ENCODE measurements at places on chromosomes 2 and 18.

DNA sequence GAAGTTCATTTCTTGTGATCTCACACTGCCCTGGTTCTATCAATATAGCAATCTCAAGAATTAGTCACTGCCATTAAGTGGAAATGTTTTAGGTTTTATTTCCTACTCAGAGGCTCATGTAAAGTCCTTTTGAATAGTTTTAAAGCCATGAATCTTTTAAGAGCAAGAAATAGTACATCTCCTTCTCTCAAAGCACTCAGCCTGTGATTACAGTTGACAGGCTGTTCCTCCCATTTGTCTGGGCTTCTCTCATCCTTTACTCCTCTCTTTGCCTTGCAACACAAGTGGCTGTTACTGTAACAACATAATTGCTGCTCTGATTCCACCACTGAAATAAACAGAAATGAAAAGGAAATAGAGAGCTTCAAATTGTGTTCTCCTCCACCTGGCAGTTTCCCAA is 18.4 kb downstream of the GRP start:
- no peak for DNase-seq

- no peak for DNase-seq
Measured at GRCh38 chr18:11956371-11957308, 24.7 kb upstream of the IMPA2 start.

DNA sequence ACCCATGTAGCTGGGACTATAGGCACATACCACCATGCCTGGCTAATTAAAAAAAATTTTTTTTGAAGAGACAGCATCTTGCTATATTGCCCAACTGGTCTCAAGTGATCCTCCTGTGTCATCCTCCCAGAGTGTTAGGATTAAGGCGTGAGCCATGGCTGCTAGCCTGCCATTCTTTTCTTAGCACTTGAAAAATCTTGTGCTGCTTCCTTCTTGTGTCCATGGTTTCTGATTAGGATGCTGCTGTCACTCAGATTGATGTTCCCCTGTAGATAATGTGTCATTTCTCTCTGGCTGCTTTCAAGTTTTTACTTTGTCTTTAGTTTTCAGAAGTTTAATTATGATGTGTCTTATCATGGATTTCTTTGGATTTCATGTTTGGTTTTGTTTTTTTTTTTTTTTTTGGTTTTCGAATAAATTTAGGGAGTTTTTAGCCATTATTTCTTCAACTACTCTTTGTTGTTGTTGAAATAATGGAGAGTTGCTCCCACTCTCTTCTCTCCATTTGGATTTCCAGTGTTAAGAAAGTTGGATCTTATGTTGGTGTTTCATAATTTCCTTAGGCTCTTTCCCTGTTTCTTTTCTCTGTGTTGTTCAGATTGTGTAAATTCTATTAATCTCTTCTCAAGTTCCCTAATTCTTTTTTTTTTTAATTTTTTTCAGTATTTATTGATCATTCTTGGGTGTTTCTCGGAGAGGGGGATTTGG is 2.5 kb downstream of the ATP9B start:
- no peak for DNase-seq

GRCh38 chr2:143282684-143283083 is 153.5 kb downstream of the ARHGAP15 start:
- DNase-seq: no peak

- DNase-seq: peak; percentile 53
Measured at GRCh38 chr18:69968039-69968438, 20.4 kb upstream of the CD226 start.

- DNase-seq: no peak
Measured at GRCh38 chr18:79681484-79682387, 2.1 kb downstream of the CTDP1 start.

DNA sequence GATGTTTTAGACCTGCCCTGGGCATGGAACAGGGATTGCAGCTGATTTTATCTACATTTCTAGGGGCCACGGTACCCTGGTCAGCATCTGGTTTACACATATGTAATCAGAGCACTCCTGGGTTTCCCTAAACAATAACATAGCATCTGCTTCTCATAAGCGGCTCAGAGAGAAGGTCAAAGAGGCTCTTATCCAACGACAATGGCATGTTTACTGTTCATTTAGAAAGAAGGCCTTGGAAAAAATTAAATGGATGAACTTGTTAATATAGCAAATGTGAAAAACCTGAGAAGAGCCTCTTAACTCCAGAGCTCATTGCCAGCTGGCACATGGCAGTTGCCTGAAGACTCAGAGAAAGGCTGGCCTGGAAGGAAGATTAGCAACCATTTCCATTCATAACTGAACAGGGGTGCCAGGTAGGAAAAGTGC is 202.8 kb upstream of the THUMPD2 start:
- no peak for DNase-seq

DNA sequence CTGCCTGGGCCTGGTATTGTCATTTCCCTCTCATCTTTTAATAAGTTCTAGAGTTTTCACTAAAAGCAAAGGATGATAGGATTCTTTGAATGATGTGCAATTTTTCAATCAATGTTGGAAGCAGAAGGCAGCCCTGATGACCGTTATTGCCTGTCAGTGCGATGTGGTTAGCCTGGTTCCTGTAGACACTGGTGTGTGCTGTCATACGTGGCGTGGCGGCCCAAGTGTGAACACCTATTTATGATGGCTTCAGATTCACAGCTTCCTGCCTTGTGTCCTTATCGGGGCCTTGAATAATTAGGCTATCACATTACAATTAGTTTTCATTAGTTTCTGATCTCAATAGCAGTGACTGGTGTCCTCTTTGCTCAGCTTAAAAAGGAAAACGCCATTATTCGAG is 218.5 kb downstream of the TPGS2 start:
- no peak for DNase-seq

GRCh38 chr2:219551441-219552381 is 7.9 kb downstream of the TMEM198 start:
- DNase-seq: peak; percentile 46

GRCh38 chr2:229343661-229344060 is 72.6 kb upstream of the PID1 start:
- no peak for DNase-seq

DNA sequence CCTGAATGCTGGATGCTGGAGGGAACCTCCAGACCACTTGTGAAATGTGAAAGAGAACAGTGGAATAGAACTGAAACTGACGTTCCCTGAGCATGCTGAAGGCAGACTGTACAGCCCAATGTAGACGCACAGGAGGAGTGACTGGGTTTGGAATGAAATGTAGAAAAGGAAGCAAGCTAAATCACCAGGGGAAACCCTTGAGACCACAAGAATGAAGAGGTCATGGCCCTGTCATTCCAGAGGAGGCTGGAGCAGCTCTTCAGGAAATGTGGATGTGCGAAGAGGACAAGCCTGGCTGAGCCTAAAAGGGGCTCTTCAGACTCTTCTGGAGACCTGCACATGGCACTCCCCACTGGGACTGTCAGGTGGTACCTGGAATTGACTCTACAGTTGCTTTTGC is 118.5 kb upstream of the ALPP start:
- no peak for DNase-seq

DNA sequence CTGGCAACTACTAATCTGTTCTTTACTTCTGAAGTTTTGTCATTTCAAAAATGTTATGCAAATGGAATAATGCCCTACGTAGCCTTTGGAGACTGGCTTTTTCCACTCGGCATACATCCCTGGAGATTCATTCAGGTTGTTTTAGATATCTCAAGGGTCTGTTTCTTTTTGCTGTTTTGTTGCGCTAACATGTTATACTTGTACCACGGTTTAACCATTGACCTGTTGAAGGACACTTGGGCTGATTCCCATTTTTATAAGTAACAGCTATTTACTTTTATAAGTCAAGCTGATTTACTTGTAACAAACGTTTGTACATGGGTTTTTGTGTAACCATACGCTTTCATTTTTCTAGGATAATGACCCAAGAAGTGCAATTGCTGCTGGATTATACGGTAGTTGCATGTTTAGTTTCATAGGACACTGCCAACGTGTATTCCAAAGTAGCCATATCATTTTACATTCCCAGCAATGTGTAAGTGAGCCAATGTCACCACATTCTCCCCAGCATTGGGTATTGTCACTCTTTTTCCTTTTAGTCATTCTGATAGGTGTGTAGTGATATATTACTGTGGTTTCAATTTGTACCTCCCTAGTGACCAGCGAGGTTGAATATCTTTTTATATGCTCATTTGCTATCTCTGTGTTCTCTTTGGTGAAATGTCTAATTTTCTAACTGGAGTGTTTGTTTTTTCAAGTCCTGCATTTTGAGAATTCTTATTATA is 36.5 kb upstream of the STAT4 start:
- no peak for DNase-seq

DNA sequence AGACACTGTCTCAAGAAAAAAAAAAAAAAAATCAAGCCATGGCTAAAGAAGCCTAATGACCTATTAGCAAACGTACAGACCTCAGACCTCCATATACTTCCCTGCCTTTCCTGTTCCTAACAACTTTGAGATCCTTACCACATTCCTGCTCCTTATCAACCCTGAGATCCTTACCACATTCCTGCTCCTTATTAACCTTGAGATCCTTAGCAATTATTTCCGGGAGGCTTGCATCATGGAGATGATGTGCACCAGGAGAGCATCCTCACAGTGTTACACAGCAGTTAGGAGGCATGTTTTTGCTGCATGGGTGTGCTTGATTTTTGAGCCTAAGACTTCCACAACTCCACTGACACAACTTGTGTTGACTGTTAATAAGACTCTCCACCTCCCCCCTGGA is 54.6 kb upstream of the RASGRP3 start:
- no peak for DNase-seq

GRCh38 chr2:207662203-207662602 is 37.0 kb upstream of the METTL21A start:
- no peak for DNase-seq

DNA sequence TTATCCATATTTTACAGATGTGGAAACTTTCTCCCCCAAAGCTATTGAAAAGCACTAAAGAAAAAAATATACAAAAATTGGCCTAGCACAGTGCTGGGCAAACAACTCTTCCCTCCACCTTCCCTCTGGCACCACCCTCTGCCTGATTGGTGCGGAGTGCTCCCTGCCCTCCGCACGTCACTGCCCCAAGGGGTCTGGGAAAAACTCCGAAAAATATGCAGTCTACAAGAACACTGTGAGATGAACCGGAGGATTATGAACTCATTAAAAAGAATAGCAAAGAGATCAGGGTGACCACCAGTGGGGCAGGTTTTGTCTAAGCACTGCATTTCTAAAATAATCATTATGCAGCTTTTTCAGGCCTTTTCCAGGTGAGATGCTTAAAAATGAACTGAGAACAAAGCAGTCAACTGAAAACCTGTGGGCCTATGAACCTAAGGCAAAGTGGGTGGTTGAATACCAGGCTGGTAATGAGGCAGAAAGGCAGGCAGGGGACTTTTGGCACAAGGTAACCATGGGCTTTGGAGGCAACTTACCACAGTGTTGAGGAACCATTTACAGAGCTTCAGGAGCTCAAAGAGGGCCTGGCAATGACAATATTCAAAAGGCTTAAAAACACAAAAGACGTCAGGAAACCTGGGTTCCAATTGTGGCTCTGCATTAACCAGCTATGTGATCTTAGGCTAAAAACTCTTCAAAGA is 57.5 kb downstream of the AAK1 start:
- DNase-seq: no peak

DNA sequence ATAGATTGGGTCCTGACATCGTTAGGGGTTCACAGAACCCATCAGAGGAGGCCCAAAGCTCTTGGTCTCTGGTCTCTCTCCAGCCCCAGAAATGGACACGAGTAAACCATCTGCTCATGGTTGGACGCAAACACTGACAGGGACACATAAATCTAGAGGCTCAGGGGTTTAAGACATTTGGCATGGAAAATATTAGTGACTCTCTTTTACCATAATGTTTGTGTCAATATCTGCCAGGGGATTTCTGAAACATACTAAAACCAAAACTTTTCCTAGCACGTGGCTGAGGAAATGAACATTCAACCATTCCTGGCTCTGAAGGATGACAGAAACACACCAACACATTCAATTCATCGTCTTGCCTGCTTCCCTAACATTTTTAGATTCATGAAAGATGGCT is 226.2 kb downstream of the SP3 start:
- no peak for DNase-seq

GRCh38 chr2:129187343-129187742 is 792.1 kb upstream of the RAB6C start:
- DNase-seq: no peak

GRCh38 chr2:231676243-231676642 is 32.1 kb upstream of the PTMA start:
- DNase-seq: no peak

DNA sequence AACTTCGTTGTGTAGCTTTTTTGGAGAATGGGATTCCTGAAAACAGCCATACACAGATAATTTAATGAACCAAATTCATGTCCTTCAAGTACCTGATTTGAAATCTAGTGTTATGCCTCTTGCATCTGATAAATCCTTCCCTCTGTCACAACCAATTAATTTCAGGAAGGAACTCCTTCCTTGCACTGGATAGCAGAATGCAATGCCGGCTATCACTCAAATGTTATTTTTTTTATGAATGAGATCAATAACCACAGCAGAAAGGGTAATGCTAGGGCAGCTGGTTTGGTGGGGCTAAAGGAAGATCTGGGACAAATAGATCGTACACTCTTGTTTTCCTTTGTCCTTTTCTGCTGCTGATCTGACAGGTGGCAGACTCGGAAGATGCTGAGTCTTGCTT is 899.5 kb upstream of the GYPC start:
- no peak for DNase-seq

DNA sequence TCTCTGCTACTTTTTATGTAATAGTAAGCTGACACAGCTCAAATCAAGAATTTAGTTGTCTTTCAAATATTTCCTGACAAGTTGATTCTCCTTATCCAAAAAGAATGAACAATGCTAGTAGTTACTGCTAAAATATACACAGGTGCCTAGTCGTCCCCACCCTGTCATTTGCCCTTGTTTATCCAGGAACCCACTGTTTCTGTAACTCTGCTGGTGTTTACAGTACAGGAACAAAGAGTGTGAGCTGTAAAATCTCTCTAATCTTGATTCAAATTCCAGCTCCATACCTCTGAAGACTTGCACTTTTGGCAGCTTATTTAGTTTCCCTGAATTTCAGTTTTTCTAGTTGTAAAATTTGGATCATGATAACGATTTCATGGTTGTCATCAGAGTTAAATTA is 21.1 kb upstream of the SCYGR2 start:
- DNase-seq: no peak

GRCh38 chr18:13223311-13224143 is 5.0 kb downstream of the LDLRAD4 start:
- DNase-seq: no peak

- DNase-seq: no peak
Measured at GRCh38 chr18:79402209-79402576, 6.5 kb downstream of the NFATC1 start.

GRCh38 chr2:105325389-105325963 is 4.1 kb downstream of the TGFBRAP1 start:
- DNase-seq: no peak

DNA sequence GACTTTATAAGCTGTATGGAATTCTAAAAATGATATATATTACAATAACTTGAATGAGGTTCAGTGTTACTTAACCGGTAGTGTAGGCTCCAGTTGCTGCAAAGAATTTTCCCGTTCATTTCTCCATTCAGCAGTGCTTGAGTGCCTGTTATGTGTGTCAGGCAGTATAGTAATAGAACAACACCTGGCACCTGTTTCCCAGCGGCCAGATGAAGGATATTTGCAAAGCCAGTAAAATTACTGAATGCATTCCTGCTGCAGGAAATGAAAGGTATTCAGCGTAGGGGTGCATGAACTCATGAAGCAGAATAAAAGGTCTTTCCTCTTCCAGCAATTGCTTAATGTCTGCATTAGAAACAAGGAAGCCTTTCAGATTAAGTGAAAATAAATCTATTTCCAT is 18.8 kb downstream of the YPEL5 start:
- no peak for DNase-seq

- DNase-seq: no peak
Measured at GRCh38 chr2:17272652-17273525, 245.4 kb downstream of the RAD51AP2 start.
